ENCODE measurements at places on chromosomes 2 and 18.
A peak's percentile ranks its signal among the peaks of the same experiment; 100 is the strongest.

DNA sequence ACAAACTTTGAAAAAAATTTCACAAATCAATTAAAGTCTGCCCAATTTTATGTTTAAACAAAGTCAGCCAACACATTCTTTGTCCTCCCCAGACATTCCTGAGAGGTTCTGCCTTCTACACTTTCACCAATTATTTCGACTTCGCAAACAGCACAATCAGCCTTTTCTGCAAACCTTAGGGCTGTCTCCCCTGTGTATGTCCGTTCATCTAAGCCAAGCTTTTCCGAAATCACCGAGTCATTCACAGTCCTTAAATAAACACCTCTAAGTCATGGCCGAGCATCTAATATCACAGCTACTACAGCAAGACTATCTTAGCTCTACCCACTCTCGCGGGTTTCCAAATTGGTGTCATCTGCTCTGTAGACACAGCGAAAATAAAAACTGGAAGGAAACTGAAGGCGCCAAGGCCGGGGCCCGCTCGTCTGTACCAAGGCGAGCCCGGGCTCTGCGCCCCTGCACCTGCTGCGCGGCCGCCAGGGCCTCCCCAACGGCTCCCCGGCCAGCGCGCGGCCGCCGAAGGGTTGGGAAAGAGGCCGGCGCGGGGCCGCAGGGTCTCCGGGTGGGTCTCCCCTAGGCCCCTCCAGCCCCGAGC, 730 bp downstream of the ODC1 start:
- no peak for DNase-seq

DNA sequence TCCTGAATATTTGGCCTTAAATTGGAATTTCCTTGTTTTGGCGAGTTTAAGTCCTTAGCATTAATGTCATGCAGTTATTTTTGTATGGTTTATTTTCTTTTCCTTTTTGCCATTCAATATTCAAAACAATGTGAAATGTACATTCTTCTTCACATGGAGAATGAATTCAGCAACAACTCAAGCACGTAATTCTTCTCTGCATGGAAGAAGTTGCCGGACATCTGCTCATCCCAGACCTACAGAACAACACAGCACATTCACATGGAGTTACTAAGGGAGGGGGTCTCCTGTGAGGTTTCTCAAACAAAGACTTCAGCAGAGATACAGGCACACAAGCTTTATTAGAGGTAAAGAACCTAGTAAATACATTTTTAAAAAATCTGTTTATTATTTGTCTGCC, 236.8 kb downstream of the SATB2 start:
- no peak for DNase-seq

GRCh38 chr2:54814389-54815147, 91.1 kb downstream of the EML6 start:
- DNase-seq: no peak

GRCh38 chr2:74845217-74845751, 11.4 kb downstream of the HK2 start:
- peak; percentile 65 for DNase-seq

- DNase-seq: no peak
Measured at GRCh38 chr2:121665504-121665903, 16.2 kb upstream of the CLASP1 start.

DNA sequence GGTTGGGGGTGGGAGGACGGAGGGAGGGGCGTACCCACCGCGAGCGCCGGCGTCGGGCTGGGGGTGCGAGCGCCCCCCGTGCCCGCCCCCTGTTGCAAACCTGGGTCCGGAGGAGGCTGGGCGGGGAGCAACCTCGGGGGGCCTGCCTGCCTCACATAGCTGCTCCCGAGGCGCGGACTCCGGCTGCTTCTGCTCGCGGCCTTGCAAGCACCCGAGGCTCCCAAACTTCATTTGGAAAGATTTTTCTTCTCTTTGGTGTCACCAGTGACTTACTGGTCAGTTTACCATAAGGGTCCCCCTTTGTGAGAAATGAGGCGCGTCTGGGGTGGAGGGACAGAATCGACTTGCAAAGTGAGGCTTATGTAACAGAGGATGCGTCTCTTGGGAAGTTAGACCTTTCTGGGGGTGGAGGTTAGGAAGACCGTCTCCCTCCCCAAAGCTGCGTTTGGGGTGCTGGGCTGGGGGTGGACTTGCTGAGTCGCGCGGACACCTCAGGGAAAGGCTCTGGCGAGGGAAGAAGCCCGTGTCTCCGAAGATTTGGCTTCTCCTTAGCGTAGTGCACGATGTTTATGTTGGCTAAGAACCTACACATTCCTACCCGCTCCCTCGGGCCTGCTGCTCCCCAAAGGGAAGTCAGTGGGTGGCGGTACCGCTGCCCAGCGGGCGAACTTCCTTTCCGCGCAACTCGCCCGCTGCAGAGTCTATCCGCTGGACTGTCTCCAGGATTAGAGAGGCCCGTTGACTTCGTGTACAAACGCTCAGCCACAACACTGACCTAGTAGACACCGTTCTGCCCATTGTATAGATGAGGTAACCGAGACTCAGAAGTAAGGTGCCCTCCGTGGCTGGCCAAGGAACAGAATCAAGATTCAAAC, 559 bp downstream of the TMEM37 start:
- DNase-seq: no peak

DNA sequence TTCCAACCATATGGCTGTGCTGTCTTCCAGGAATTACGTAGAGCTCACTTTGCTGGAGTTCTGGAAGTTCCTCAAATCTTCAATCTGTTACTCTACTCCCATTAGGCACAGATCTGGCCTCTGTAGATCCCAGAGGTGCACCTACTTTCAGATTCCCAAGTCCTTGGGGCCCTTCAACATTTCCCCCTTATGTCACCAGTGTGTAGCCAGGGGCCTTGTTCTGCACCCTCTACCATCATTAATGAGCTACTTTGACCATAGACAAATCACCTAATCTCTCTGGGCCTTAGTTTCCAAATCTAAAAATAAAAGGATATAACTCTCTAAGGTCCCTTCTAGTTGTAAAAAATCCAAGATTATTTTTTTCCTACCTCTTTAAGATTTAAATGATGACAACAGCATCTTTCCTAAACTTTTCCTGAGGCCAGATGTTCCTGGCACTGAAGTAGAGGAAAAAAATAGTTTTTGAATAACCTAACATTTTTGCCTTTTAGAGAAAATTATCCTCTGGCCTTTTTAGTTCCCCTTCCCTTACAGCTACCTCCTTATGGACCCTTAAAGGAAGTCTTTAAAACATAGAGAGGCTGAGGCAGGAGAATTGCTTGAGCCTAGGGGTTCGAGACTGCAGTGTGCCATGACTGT, 31.0 kb upstream of the WIPF1 start:
- no peak for DNase-seq

DNA sequence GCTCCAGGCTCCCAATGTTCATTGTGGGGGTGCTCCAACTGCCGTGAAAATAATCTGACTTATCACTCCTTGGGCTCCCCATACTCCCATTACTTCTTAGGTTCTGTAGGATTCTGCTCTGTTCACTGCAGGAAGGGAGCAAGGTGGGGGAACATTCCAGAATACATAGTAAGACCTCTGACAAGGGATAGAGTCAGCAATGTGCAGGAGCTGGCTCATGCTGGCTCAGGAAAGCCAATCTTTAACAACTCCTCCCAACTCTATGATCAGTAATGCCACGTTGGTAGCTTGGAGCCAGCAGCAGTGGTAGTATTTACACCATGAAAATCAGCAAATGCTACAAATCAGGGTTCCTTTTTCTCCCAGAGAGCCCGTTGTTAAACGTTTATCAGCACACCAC, 44.4 kb downstream of the FECH start:
- DNase-seq: no peak

- no peak for DNase-seq
Measured at GRCh38 chr2:176567361-176567760, 298.1 kb downstream of the MTX2 start.

- DNase-seq: no peak
Measured at GRCh38 chr18:40985436-40985835, 969.6 kb upstream of the PIK3C3 start.

DNA sequence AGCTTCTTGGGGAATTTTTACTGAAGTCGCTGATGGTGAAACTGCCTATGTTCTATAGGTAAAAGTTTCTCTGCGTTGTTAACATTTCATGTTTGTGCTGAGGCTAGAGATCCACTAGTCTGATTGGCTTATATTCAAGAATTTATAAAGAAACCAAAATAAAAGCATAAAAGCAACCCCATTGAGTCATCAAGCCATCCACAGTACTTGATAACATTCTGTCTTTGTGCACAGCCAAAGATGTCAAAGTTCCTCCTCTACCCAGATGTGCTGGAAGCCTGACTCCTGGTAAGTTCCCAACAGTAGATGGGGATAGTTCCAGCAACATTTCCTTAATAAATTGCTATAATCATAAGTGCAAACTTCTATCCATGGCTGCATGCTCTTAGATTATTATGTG, 107.8 kb downstream of the TANC1 start:
- no peak for DNase-seq

DNA sequence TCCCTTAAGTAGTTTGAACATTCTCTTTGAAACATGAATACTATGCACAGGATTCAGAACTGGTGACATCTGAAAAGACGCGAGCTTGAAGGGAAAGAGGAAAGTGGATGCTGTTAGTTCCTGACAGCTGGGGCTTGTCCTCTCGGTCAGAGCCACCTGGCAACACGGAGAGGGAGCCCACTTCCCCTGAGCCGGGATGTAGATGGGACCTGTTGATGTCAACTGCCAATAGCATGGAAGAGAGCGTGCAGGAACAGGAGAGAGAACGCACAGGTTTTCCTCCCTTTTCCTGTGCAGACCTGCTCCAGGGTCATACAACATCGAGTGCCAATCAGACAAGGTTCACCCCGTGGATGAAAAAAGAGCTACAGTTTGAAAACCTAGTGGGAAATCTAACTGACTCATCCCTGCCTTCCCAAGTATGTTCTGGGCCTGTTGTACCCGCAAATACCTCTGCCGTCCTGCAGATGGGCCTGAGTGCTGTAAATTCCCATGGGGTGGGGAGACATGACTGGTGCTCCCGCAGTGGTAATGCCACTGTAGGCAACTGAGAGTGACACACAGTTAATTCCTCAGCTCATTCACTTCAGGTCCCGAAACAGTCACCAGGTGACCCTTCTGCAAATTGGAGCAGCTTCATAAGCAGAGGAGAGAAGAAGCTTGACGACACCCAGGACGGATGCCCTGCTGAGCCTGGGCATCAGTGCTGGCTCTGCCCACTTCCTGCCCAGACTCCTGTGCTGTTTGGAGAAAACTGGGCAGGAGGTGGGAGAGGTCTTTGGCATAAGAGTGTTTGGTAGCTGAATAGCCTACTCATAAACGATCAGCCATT, 13.9 kb upstream of the MBP start:
- no peak for DNase-seq

- no peak for DNase-seq
Measured at GRCh38 chr2:181991171-181991885, 5.7 kb downstream of the PPP1R1C start.

DNA sequence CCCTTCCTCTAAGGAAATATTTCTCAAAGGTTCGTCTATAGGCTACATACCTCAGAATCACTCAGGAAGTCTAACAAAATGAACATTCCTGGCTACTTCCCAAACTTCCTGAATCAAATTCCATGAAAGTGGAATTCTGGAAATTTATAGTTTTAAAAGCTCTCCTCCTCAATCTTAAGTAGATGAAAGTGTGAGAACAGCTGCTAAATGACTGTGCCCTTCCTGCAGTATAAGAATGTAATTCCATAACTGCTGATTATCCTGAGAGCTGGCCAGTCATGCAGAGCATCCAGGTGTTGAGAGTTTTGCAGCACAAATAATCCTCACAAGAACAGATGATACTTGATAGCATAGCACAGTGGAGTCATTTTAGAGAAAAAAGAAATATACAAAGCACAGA, 265.0 kb downstream of the KCNJ3 start:
- no peak for DNase-seq

- no peak for DNase-seq
Measured at GRCh38 chr2:94871226-94872087, at the start of gene TEKT4. TSS of gene TEKT4 (plus strand) at chr2:94871430. CDS start at chr2:94871580, 150 bp downstream.

DNA sequence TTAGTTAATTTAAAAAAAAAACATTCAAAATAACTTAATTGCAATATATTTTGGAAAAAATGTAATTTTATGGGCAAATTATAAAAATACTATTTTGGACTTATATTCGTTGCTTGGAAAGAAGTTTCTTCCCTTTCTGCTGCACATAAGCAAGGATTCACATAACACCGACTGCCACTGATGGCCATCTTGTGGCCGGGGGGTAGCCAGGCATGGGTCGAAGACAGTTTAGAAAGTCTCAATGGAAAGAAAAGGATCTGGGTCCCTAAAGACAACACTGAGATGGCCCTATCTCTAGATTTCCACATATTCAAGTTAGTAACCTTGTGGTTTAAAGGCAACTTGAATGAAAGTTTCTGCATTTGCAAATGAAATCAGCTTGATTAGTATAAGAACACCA, 318.6 kb downstream of the AKAIN1 start:
- DNase-seq: no peak

- no peak for DNase-seq
Measured at GRCh38 chr18:62370366-62370765, 45.3 kb downstream of the TNFRSF11A start.

GRCh38 chr2:9805435-9806297, 37.6 kb upstream of the TAF1B start:
- DNase-seq: no peak

GRCh38 chr18:38427234-38427633, 861.6 kb upstream of the CELF4 start:
- DNase-seq: no peak

- DNase-seq: no peak
Measured at GRCh38 chr2:230172156-230172555, 47.6 kb downstream of the SP110 start.

GRCh38 chr2:103808814-103809213, 1045.1 kb upstream of the POU3F3 start:
- no peak for DNase-seq

- DNase-seq: peak; percentile 7
Measured at GRCh38 chr2:134245340-134245984, 8.4 kb upstream of the MGAT5 start.

DNA sequence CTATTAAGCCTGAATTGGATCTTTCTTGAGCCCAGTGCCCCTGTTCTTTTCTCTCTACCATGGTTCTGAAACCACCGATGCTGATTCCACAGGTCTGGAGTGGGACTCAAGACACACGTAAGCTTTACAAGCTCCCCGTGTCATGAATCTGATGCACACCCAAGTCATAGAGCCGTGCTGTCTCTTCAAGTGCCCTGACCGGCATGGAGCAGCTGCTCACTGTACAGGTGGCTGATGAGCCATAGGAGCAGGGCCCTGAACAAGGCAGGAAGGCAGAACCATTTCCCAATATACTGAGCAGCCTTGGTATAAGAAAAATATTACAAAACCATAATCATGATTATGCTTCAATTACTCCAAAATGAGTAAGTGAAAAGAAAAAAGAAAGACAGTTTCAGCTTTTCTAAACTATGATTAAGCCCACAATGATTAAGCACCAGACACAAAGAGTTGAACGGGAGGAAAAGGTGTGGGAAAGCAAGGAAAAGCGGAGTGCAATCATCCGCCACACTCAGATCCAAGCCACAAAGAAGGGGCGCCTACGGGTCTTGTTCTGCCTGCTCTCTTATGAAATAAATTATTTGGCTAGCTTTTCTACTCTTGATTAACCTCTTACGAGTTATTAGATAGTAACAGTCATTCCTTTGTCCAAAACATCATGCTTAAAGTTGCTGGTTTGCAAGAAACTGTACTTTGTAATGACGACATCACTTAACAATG, 41.7 kb downstream of the NOL10 start:
- no peak for DNase-seq

Measured in T1000 (cell line).